ENCODE measurements at places on chromosomes 12 and 14.

DNA sequence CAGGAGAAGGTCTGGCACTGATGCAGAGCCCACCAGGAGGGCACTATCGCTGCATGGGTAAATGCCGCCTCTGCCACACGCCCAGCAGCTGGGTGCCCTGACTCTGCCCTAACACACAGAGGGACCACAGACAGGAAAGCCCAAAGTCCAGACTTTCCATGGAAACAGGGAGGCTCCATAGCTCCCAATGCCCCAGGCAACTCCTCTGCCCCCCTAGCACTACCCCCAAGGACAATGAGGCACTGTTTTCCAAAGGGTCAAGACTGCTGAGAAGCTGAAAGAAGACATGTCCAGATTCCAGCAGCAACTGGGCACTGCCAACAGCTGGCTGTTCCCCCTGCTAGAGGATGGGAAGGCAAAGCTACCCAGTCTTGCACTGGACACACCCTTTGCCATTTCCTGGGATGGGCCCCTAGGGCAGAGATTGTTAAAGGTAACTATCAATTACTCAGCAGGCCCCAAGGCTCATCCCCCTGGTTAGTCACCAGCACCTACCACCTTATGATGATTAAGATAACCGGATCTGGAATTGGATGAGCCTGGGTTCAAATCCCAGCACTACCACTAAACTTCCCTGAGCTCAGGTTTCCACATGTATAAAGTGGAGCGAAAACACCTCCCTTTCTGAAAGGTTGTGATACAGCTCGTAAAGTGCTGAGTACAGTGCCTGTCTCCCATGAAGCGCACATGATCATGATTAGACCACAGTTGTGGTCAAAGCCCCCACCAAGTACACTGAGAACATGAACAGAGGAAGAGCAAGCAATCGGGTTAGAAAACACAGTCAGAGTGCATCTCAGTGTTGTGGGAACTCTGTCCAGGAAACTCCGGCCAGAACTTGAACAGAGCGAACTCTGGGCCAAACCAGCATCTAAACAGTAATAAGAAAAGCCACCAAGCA is 3.3 kb downstream of the PXN start:
- DNase-seq, result no peak

DNA sequence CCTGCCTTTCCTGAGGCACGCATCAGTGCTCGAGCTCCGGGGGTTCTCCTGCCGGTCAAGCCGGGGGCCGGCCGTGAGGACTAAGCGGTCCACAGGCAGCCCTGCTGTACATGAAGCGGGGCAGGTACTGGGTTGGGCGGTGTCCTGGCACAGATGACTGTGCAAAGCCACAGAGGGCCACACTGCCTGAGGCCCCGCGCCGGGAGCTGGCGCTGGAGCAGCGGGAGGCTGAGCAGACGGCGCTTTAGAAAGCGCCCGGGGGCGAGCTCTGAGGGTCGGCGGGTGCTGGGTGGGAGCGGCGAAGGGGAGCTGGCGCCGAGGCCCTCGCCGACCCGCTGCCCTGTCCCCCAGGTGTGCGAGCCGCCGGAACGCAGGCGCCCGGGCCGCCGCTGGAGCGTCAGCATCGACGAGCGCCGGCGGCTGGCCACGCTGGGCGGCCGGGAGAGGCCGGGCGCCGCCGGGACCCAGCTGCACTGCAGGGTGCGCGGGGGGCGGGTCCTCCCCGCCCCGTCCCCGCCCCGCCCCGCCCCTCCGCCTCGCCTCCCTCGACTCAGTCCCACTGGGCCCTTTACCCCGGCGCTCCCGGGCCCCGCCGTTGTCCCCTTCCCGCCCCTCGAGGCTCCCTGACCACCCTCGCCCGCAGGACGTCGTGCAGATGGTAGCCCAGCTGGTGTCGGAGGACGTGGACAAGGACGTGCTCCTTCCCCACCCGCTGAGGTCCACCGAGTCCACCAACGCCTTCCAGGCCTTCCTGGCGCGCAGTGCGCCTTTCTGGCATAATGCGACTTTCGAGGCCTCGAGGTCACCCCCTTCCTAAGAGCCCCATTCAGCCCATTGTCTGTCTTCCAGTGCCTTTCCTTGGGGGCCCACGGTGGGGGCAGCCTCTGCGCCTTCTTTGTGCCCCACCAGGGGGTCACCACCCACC is 8.3 kb upstream of the MTA1 start:
- DNase-seq, result no peak

DNA sequence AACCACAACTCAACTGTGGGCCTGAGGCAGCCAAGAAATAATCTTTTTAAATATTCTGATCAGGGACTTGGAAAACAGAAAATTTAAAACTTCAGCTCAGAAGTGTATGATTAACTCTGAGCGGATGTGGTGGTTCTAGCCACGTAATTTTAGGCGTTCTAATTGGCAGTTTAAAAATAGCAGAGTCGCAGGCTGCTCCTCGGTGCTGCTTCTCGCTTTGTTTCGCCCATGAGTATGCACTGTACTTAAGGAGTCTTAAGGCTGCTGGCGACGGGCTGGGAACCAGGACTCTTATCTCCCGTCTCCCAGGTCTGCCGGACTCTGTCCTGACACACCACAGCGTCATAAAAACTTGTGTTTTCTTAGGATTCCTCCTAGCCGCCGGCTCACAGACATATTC is 113.4 kb upstream of the PELI2 start:
- DNase-seq, result no peak

DNA sequence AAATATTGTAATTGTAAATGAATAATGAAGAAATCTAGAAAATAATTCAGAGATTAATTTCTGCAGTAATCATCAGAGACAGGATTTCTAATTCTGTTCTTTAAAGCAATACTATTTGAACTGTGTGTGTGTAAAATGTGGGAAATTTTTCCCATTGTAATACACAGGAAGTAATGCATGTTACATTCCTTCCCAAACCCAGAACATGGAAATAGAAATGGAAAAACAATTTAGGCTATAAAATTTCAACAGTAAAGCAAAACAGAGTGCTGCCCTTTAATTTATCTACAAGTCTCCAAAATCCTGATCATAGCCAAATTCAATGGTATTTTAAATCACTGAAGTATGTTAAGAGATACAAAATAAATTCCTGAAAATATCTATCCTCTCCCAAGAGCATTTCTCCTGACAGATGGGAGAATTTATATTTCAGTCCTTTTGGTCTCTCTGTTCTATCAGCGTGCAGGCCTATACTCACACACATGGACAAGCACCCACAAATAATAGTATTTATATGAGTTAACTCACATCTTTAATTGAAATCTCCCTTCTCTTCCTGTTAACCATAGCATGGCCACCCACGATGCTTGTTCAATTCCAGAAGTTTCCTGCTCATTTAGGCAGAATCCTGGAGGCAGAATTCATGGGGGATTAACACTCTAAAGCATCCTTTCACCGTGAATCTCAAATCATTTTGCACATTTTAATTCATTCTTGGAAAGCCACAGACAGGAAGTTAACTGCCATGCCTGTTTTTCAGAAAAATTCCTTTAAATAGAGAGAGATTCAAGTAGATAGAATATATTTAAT is 1465.4 kb upstream of the FLRT2 start:
- DNase-seq, result no peak

- no peak for DNase-seq
Measured at GRCh38 chr12:80714055-80714454, 2.7 kb upstream of the MYF5 start.

- no peak for DNase-seq
Measured at GRCh38 chr12:106573239-106573638, 9.6 kb upstream of the RFX4 start.
